ENCODE measurements at places on chromosomes 13 and 19.

DNA sequence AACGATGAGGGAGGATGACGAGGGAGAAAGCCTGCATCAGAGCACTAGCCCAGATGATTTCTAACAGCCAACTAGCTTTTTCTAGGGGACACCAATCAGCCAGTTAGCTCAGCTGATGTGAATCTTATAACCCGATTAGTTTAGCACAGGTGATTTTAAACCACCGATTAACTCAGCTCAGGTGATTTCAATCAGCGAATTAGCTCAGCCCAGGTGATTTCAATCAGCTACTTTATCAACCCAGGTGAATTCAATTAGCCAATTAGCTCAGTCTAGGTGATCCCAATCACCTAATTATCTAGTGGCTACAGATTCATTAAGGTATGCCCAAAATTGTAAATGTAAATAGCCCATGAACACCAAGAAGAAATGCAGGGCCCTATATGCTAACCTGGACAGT is 146.9 kb downstream of the ZNF486 start:
- no peak for DNase-seq

DNA sequence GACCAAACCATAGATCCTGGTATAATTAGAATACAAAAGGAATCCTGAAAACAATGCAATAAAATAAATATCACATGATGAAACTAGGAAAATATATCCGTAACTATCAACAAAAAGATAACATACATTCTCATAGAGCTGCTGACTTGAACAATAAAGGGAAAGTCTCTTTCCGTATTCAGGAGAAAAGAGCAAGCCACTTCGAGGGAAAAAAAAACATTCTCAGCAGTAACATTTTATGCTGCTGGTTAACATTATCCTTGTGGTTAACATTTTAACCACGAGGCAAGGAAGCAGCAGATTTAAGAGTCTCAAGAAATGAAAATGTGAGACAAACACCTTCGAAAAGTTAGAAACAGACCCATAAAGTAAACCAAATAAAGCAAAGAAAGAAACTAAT is 25.8 kb downstream of the NALCN start:
- peak; percentile 68 for DNase-seq

- peak; percentile 10 for DNase-seq
These were observed 80.9 kb upstream of the UQCRFS1 start for GRCh38 chr19:29293736-29294342.

DNA sequence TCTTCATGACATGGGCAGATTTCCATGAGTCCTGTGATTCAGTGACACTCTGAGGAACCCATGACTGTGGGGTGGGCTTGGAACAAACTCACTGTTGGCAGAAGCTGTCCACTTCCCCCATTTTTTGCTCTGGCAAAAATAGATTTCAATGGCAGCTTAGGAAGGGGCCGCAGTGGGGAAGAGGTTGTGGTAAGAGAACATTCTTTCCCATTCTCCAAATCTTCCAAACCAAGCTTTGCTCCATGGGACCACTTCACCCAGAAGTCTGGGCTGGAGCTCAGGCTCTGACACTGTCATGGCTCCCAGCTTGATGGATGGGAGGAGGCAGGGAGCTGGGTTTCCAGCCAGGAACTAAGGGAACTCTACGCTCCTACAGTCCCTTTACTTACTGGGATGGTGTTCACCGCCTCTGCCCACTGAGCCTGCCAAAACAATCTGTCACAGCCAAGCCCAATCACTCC is 24.9 kb upstream of the MEDAG start:
- peak; percentile 55 for DNase-seq

Data from fibroblast of upper back skin (primary cell).